ENCODE measurements at places on chromosomes 13 and 19.
A peak's percentile ranks its signal among the peaks of the same experiment; 100 is the strongest.

GRCh38 chr19:5170329-5170745 is 170.3 kb downstream of the PTPRS start:
- DNase-seq, result peak; percentile 66

GRCh38 chr13:50646070-50646469 is 197.4 kb downstream of the DLEU7 start:
- DNase-seq, result no peak

GRCh38 chr19:1177322-1178114 is 3.5 kb upstream of the SBNO2 start:
- no peak for DNase-seq

GRCh38 chr19:8081569-8082550 is 29.3 kb downstream of the CCL25 start:
- DNase-seq, result no peak

DNA sequence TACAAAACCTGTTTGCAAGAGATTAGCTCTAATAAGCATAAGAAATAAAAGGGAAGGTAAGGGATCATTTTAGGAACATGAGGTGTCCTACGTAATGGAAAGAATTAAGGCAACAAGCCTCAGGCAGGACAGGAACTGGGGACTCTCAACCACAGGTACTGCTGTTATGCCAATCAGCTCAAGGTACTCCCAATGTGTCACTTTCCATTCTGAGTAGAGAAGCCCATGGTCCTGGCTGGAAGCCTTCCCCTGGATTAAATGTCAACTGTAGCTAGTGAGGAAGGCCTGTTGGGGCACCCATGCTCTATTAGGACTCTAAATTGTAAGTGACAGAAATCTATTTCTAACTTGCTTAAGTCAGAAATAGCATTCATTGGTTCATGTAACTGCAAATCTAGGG is 134.6 kb downstream of the DPF1 start:
- DNase-seq, result no peak

- peak; percentile 13 for DNase-seq
Measured at GRCh38 chr19:46919324-46919723, 58.5 kb downstream of the ARHGAP35 start.

DNA sequence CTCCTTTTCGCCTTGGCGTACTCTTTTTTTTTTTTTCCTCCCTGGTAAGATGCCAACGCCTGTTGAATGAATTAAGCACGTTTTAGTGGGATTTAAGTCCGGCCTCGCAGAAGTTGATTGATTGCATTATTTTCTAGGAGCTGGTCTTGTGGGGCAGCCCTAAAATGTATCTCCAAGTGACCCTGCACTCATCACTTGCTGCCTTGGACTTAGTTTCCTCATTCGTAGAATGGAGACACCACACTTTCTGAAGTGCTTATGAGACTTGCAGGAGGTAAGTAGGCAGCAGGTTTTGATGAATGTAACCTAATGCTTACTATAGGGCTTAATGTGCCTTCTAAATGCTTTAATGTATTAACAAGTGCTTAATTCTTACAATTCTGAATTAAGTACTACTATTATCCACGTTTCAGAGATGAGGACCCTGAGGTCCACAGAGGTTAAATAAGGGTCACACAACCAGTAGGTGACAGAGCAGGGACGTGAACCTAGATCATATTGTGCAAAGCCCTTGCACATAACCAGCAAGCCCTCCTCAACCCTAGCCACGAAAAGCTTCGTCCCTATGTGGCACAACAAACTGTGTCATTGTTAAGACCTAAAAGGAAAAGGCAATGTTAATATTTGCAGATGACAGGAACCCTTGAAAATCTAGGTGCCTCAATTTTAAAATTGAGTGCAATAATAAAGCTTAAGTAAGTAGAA is 514 bp upstream of the ARGLU1 start:
- DNase-seq, result no peak

DNA sequence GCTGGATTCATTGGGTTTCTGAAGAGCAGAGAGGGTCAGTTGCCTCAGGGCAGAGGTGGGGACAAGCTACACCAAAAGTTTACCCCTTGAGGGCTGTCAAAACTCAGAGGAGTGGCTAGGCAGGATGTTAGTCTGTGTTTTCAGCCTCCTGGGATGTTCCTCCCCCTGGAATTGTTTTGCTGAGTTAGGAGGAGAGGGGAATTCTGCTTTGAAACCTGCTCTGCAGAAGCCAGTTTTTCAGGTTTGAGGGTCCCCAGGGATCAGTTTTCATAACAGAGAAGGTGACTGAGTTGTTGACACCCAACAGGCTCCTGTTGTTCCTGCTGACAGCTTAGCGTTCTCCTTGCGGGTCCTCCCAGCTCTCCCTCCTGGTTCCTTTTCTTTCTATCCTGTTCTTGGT is 121.9 kb upstream of the TMTC4 start:
- no peak for DNase-seq

- DNase-seq, result no peak
Measured at GRCh38 chr13:112964971-112965492, 4.0 kb upstream of the MCF2L start.

DNA sequence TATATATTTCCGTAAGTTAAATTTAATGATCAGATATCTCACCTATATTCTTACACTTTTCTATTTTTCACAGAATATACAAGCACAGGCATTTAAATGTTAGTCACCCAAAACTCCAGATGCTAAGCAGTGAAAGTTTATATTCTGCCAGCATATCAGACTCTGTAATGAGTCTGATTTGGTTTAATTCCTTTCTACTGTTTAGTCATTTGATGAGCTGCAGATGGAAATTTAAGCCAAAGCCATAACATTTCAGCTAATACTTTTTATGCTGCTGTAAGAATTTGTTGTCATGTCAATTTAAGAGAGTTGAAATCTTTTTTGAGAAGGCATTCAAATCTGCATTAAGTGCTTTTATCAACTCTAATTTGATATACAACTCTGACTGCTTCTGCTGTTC is 8.0 kb downstream of the FRY start:
- no peak for DNase-seq

GRCh38 chr13:28161370-28161769 is 23.0 kb downstream of the PAN3 start:
- DNase-seq, result no peak

- DNase-seq, result no peak
Measured at GRCh38 chr19:8340341-8341096, 2.5 kb downstream of the KANK3 start.

DNA sequence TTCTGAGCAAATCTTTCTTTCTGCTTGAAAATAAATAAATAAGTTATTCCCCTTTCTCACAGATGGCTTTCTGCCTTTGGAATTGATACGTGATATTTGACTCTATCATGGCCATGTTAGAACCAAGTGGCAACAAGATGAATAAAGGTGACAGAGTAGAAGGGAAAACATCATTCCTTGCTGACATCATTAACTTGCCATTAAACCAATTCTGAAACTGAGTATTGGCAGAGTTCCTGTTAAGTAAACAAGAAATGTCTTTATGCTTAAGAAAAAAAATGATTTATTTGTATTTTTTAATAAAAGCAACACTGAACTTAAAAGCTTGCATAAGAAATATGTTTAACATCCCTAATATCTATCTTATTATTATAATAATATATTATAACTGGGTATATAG is 828.1 kb downstream of the PCDH9 start:
- no peak for DNase-seq

DNA sequence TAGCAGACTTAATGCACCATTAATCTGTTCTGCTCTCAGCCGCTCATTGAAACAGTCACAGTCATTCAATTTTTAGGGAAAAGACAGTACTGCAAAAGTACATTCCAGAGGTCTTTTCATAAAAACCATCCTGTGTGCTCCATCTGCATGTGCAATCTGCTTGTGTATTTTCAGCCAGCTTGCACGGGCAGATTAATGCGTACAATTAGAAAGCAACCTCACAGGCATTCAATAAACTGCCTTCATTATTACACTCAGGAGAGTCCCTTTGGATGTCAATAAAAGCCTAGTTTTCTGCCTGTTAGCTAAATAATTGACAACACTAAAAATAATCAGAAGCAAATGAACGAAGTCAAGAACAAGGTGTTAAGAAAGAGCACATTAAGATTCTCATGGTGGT is 41.9 kb downstream of the EPSTI1 start:
- DNase-seq, result no peak

DNA sequence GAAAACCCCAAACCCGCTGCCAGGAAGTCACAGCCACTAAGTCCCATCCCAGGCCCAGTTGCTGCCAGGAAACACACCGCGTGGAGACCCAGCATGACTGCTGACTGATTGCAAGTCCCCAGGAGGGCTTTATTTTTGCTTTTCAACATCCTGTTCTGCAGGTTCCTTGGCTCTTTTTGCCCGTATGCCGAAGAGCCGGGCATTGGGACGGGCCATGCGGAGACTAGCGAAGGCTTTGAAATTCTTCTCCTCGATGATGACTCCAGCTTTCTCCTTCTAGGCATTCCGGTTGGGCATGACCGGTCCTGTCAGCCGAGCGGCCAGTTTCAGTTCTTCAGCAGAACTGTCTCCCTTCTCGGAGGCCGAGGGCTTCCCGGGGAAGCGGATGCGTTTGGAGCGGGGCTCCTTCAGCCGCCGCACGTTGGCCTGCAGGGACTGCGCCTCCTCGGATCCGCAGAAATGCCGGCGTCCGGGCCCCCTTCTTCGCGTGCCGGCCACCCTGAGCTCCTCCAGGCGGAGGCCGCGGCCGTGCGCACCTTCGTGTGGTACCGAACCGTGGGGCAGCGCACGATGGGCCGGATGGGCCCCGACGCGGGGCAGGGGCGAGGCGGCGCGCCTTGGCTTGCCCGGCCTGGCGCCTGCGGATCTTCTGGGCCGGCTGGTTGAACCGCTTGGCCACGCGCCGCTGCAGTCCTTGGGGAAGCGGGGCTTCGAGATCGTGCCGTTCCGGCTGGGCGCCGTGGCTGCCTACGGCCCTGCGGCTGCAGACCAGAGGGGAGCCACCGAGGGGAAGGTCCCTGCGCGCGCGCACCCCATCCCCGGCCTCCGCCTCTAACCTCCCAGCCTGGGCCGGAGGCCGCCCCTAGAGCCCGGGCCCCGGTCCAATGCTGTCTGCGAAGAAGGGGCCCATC is 15.2 kb downstream of the ZSCAN5C start:
- DNase-seq, result no peak

DNA sequence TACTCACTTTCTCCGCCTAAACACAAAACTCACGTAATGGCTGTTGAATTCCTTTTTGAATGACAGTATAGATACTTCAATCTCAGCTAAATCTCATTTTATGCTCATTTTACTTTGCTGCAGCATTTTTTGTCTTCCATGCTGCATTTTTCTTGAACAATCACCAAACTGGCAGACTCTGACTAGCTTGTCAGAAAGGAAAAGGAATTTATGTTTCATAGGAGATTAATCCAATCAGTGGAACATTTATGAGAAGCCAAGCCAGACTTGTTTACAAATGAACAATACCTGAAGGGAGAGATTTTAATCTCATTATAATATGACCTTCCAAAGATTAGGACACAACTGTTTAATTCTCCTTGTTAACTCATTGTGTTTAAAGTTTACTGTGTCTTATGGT is 1044.3 kb downstream of the DIAPH3 start:
- no peak for DNase-seq

DNA sequence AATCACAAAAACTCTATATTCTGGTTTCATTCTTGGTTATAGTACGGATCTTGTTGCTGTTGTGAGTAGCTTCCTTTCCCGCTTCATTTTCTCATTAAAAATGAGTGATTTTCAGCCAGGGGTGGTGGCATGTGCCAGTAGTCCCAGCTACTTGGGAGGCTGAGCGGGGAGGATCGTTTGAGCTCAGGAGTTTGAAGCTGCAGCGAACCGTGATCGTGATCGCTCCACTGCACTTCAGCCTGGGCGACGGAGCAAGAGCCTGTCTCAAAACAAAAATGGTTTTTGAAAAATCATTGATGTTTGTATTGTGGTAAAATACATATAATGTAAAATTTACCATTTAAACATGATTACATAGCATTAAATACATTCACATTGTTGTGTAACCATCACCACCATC is 71.6 kb upstream of the TM9SF2 start:
- no peak for DNase-seq

GRCh38 chr13:50319635-50320255 is 304.5 kb downstream of the KCNRG start:
- DNase-seq, result no peak

- DNase-seq, result no peak
Measured at GRCh38 chr13:112443191-112443994, 67.2 kb downstream of the SPACA7 start.

GRCh38 chr19:55536951-55537740 is at the start of gene SBK2:
SBK2 (minus strand) TSS chr19:55537133; CDS start chr19:55536294, 839 bp downstream.
- no peak for DNase-seq

DNA sequence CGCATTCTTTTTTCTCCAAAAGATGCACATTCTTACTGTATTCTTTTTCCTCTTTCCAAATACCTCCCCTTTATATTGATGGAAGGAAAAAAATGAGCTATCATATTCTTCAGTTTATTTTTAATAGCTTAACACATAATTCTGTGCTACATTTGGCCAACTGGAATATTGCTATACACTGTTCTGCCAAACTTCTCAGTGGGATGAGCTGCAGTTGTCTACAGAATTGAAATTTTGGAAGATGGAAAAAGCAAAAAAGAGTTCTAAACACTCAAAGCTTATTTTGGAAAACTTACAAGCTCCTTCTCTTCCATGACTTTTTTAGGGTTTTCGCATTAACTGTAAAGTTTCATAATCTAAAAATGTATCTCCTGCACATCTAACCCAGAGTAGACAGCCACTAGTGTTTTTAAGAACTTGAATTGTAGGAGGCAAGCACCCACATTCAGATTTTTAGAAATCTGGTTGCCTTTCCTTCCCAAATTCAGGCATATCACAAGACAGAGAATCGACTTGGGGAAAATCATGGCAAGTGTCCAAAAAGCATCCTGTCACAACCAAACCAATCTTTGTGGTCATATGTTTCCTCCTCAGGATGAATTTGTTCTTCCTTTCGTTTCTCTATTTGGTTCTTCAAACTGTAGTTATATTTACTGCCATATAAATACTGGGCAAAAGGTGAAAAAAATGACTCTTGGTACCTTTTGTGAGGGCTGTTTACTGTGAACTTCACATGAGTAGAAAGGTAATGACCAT is 111.4 kb upstream of the FRY start:
- DNase-seq, result no peak

DNA sequence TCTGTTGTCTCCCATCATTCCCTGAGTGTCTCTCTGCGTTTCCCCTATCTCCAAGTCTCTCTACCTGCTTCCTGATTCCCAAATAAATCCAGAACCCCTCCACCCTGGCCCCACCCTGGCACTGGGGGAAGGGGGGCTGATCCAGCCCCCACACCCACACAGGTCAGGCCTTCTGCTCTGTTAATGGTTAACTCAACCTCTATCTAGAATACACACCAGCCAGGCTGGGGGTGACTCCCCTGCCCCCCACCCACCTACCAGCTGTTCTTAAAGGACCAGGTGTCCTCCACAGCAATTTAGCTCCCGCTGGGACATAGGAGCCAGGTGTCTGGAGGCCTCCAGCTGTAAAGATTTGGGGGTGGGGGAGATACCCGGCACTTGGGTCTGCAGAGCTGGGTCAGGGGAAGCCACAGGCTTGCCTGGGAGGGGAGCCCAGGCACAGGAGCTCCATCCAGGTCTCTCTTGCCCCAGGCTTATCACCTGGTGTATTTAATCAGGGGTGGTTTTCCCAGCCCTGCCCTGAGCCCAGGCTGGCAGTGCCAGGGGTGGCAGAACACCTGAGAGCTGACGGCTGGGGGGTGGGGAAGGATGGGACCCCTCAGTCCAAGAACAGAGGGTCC is 3.9 kb downstream of the IRF2BP1 start:
- no peak for DNase-seq

GRCh38 chr19:19711934-19712828 is 20.7 kb downstream of the ZNF14 start:
- no peak for DNase-seq

Measured in stimulated activated CD4-positive, alpha-beta T cell treated with anti-CD3 and anti-CD28 coated beads, Interleukin-12 subunit alpha, Interleukin-12 subunit beta, amount 100 ng/mL, for 48 hours (primary cell).